Transverse colon (tissue), 4 donors: ENCODE measurements at places on chromosomes 13 and 19. TPM values are rescaled to one million over a fixed set of nuclear protein-coding genes. Genes with fewer than 3 reads are reported as not detected.

Gene C1QTNF9B
- total RNA-seq: not detected

DNA sequence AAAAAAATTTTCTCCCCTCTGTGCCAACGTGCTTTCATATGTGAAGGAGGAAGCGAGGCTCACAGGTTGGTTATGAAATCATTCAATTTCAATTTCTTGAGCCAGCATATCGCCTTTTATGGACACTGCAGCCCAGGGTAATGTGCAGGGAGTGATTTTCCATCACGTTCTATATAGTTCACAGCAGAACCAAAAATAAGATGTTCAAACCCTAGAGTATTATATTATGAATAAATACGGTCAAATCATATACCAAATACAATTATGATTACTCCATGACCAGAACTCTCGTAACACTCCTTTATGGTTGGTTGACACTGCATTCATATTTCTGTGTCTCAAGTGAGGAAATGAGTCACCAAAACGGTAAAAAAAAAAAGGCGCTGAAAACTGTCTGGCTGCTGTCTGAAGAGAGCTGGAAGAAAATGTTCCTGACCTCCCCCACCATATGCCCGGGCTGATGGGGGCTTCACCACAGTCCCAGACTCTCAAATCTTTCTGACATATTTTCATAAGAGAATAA lies 75.8 kb upstream of the UBAC2 start:
- no peak for DNase-seq
- peaks cover 13% of the 10 kb centered on the region for H3K27me3 ChIP-seq

- no peak for DNase-seq
- H3K27ac ChIP-seq: no peak overlapping the region
- H3K27me3 ChIP-seq: no peaks in the 10 kb centered on the region
- H3K4me1 ChIP-seq: no peaks in the 10 kb centered on the region
Measured at GRCh38 chr13:75399168-75399878, 82.6 kb downstream of the TBC1D4 start.

GRCh38 chr13:43910856-43911255 lies 31.2 kb downstream of the LACC1 start:
- H3K27ac ChIP-seq: no peak overlapping the region
- DNase-seq: no peak
- H3K36me3 ChIP-seq: no peaks in the 10 kb centered on the region
- H3K4me1 ChIP-seq: no peaks in the 10 kb centered on the region
- H3K4me3 ChIP-seq: no peak overlapping the region
- no peaks in the 10 kb centered on the region for H3K27me3 ChIP-seq

DNA sequence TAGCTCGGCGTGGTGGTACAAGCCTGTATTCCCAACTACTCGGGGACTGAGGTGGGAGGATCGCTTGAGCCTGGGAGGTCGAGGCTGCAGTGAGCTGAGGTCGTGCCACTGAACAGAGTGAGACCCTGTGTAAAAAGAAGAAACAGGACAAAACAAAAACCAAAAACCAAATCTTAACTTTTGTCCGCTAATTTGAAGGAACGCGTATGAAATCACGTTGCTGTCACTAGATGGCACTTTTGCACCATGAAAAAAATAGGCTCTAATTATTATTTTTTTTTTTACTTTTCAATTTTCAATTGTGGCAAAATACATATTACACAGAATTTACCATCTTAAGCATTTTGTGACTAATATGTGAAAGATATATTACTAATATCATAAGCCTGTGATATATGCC lies 17.6 kb upstream of the ZNF835 start:
- no peaks in the 10 kb centered on the region for H3K27me3 ChIP-seq
- no peak overlapping the region for H3K4me3 ChIP-seq
- no peaks in the 10 kb centered on the region for H3K4me1 ChIP-seq

GRCh38 chr19:2049741-2050348 lies 1.2 kb downstream of the MKNK2 start:
- peak; percentile 90 for DNase-seq
- H3K4me3 ChIP-seq: peak overlapping the region; percentile 95
- peaks cover 8% of the 10 kb centered on the region for H3K36me3 ChIP-seq
- H3K27me3 ChIP-seq: no peaks in the 10 kb centered on the region

GRCh38 chr19:20423381-20424197 lies 142.0 kb downstream of the ZNF737 start:
- peak overlapping the region; percentile 85 for H3K27ac ChIP-seq
- H3K4me3 ChIP-seq: peak overlapping the region; percentile 58
- H3K36me3 ChIP-seq: no peaks in the 10 kb centered on the region
- H3K4me1 ChIP-seq: no peaks in the 10 kb centered on the region
- peak; percentile 44 for DNase-seq

DNA sequence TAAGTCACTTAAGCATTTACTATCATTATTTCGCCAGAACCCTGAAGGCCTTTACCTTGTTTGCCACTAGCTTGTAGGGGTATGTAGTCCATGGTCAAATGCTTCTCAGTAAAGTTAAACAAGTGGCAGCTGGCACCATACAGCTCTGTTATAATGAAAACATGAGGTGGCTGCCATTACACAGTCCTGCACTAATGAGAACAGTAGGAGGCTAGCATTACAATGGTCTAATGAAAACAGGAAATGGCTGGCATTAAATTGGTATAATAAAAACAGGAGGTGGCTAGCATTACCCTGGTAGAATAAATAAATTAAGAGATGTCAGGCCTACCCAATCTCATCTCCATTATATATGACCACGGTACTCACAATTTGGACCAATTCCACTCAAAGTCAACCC lies 107.5 kb downstream of the PCDH17 start:
- no peaks in the 10 kb centered on the region for H3K27me3 ChIP-seq
- H3K27ac ChIP-seq: no peak overlapping the region
- no peaks in the 10 kb centered on the region for H3K4me1 ChIP-seq
- no peak for DNase-seq
